ENCODE measurements at places on chromosomes 3 and 15.

DNA sequence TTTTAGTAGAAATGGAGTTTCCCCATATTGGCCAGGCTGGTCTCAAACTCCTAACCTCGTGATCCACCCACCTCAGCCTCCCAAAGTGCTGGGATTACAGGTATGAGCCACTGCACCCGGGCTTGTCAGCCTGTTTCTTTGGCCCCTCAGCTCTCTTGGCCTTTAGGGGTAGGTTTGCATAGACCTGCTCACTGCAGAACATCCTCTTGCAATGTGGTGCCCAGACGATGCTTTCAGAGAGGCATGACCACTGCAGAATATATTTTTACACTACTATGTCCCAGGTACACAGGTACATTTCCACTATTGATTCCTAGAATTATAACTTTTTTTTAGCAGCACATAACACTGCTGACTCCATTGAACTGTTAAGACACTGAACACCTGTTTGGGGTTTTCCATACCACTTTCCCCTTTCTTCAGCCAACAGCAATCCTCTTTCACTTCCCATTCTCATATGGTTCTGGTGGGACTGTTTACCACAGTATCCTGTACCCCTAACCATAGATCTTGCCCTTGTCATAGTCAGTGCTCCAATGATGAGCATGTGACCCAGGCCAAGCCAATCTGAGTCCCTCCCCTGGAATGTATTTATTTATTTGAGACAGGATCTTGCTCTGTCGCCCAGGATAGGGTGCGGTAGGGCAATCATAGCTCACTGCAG, 21.1 kb downstream of the CCDC32 start:
- DNase-seq = no peak

- DNase-seq = no peak
Measured at GRCh38 chr3:194399166-194399565, at the start of gene GP5. TSS of gene GP5 (minus strand) at chr3:194399266. CDS start at chr3:194398282, 984 bp downstream.

DNA sequence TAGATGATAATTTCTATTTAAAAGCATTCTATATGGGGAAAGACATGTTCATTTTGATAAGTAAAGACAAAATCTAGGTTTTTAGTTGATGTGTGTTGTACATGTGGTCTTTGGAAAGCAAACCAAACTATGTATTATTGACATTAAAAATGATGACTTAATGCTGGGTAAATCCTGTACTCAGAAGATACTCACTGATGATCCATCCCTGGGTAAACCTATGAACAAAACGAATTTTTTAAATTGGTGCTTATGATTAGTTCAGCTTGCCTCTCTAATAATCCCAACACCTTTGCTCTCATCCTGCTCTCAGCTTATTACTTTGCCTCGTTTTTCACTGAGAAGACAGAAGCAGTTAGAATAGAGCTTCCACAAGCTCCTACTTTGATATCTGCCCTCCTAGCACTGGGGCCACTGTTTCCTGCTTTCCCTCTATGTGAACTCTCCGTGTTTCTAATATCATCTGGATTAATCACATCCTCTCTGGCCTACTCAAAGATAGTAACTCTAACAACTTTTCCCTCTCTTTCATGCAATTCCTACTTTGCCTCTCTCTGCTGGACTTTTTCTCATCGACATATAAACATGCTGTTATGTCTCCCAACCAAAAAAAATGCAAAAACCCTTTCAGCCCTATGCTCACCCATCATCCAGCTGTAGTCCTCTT, 29.3 kb downstream of the RARRES1 start:
- no peak for DNase-seq

- DNase-seq = no peak
Measured at GRCh38 chr3:189839576-189839975, 208.4 kb downstream of the TP63 start.

DNA sequence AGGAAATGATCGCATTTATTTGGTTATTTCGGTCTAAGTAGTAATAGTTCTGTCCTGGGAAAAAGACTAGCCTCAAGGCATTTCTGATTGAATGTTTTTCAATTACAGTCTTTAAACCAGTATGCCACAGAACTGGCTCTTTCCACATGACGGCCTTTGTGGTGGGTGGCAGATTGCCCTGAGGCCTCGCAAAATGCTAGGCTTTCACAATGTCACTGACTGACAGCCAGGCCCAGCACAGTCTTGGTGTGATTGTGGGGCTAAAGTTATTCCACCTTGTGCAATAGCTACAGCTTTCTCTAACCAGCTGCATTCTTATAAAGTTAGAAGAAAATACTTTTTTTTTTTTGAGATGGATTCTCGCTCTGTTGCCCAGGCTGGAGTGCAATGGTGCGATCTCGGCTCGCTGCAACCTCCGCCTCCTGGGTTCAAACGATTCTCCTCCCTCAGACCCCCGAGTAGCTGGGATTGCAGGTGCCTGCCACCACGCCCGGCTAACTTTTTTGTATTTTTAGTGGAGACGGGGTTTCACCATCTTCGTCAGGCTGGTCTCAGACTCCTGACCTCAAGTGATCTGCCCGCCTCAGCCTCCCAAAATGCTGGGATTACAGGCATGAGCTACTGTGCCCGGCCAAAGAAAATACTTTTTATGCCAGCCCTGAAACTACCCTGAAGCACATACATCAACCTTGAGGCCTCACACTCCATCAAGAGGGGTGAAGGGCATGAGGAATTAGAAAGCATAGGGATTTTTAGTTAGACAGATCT, 2.5 kb upstream of the ADIPOQ start:
- no peak for DNase-seq

DNA sequence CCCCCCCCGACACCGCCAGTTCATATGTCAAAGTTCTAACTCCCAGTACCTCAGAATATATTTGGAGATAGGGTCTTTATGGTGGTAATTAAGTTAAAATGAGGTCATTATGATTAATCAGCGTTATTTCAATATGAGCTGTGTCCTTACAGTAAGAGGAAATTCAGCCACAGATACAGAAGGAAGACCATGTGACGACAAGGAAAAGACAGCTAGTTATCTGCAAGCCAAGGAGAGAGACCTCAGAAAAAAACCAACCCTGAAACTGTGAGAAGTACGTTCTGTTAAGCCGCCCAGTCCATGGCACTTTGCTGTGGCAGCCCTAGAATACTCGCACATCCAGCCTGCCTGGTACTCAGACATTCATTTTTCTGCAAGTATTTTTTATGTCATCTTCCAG, 62.3 kb upstream of the ARL8B start:
- DNase-seq = no peak

DNA sequence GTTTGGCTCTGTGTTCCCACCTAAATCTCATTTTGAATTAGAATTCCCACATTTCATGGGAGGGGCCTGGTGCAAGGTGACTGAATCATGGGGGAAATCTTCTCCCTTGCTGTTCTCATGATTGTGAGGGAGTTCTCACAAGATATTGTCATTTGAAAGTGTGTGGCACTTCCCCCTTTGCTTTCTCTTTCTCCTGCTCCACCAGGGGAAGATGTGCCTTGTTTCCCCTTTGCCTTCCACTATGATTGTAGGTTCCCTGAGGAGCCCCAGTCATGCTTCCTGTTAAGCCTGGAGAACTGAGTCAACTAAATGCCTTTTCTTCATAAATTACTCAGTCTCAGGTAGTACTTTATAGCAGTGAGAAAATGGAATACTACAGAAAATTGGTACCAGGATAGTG, 157.2 kb upstream of the TPRG1 start:
- no peak for DNase-seq

DNA sequence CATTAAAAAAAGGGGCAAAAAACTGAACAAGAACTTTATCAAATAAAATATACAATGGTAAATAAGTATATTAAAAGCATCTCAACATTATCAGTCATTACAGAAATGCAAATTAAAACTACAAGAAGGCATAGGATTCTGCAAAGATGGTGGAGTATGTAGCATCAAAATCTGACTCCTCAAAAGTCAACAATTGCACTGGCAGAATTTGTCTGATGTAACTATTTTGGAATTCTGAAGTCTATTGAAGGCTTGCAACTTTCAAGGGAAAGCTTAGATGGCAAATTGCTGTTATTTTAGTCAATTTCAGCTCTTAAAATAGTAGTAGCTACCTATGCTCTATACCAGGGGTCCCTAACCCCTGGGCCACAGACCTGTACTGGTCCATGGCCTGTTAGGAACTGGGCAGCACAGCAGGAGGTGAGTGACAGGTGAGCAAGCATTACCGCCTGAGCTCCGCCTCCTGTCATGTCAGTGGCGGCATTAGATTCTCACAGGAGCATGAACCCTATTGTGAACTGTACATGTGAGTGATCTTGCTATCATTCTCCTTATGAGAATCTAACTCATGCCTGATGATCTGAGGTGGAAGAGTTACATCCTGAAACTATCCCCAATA, 107.6 kb downstream of the TGFBR2 start:
- no peak for DNase-seq

DNA sequence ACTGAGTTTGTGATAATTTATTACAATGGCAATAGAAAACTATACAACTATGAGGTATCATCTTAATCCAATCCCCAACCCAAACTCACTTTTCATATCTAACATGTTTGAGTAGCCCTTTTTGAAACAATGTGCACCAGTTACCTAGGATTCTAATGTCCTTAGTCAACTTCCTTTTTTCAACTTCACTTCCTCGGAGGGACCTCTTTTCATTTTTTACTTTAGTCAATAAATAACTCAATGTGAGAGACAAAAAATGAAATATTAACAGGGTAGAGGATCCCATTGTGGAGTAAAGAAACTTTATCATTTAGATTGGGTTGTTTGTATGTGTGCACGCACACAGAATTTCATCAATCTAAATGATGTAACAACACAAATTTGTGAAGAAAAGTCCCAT, 193.6 kb upstream of the LRRC3B start:
- DNase-seq = no peak

GRCh38 chr3:194884649-194885315, 199.1 kb downstream of the FAM43A start:
- no peak for DNase-seq

DNA sequence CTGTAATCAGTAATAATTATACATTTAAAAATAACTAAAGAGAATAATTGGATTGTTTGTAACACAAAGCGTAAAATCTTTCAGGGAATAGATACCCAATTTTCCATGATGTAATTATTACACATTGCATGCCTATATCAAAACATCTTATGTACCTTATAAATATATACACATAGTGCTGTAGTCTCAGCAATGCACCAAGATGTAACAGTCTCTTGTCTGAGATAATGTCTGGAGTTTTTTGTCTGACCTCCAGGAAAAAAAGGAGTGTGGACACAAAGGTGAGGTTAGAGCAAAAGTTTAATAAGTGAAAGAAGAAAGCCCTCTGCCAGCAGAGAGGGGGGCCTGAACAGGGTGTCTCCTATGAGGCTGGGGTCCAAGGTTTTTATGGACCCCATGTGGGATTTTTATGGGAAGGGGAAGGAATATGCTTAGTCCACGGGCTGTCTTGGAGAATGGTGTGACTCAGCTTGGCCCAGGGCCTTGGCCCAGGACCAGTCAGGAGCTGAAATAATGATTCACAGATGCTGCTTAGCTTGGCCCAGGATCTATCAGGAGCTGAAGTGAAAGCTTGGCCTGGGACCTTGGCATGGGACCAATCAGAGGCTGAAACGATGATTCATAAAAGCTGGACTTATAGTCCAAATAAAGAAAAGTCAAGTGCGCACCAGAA, 545.0 kb downstream of the ZPLD1 start:
- DNase-seq = peak; percentile 79

- no peak for DNase-seq
Measured at GRCh38 chr15:43893956-43894355, 67.2 kb downstream of the WDR76 start.

- no peak for DNase-seq
Measured at GRCh38 chr15:70127770-70128413, 30.2 kb upstream of the TLE3 start.

- DNase-seq = no peak
Measured at GRCh38 chr3:16707260-16707659, 102.0 kb upstream of the DAZL start.

- no peak for DNase-seq
Measured at GRCh38 chr3:32337505-32337904, 54.1 kb upstream of the CMTM7 start.

GRCh38 chr3:38836561-38836960, 20.5 kb upstream of the SCN10A start:
- no peak for DNase-seq

- DNase-seq = peak; percentile 86
Measured at GRCh38 chr15:66763186-66764071, 61.4 kb downstream of the SMAD6 start.

DNA sequence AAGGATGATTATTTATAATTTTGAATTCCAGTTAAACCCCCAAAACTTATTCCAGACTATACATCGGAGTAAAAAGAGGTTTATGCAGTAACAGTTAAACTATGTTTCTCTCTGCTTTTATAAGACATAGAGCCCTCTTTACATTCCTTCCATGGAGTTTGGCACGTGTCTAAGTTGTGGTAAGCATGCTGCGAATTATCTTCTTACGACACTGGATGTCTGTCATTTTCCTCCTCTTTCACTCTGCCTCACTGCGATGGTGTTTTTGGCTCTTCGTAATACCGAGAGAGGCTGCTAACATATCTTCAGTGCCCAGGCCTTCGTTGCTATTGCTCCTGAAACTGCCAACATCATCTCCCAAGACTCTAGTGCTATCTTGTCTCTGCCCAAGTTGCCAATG, 83.9 kb upstream of the TGFBR2 start:
- no peak for DNase-seq

DNA sequence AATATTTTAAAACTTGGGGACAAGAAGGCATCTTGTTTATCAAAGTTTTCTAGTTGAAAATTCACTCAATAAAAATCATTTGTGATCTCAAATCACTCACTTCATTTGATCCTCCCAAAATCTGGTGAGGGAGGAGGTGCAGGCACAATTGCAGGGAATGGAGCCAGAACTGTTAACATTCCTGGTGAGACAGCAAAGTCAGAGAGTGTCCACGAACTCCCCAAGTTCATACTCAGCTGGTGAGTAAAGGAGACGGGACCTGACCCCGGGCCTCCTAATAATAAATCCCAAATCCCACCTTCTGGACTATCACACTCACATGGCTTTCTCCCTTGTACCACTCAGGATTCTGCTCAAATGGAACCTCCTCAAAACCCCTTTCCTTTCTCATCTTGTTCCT, 252.3 kb upstream of the LRTM1 start:
- DNase-seq = no peak

DNA sequence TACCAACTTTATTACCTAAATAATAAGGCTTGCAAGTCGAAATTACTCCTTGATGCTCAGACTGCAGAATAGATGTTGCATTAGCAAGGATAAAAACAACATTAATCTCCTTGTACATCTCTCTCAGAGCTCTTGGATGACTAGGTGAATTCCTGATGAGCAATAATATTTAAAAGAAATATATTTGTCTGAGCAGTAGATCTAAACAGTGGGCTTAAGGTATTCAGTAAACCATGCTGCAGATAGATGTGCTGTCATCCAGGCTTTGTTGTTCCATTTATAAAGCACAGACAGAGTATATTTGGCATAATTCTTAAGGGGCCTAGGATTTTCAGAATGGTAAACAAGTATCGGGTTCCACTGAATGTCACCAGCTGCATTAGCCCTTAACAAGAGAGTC, 257.1 kb downstream of the TUSC7 start:
- no peak for DNase-seq

GRCh38 chr3:61893840-61894566, 332.6 kb downstream of the PTPRG start:
- DNase-seq = no peak

DNA sequence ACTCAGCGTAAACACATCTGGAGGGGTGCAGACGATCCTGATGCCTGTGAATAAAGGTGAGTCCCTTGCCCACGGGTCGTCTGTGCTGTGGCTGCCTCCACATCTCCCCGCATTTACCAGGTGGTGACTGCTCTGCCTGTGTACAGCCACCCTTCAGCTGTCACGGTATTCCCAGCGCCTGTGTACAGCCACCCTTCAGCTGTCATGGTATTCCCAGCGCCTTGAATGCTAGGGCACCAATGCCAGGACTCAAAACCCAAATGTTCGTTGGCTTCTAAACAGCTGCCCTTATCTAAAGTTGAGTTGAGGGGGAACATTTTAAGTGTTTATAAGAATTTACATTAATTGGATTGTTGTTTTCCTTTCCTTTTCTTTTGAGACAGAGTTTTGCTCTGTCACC, 27.4 kb downstream of the MAP6D1 start:
- no peak for DNase-seq
